ENCODE measurements at places on chromosomes 7 and 10.

- DNase-seq = no peak
These were observed 100.3 kb downstream of the DOCK4 start for GRCh38 chr7:112105584-112106530.

DNA sequence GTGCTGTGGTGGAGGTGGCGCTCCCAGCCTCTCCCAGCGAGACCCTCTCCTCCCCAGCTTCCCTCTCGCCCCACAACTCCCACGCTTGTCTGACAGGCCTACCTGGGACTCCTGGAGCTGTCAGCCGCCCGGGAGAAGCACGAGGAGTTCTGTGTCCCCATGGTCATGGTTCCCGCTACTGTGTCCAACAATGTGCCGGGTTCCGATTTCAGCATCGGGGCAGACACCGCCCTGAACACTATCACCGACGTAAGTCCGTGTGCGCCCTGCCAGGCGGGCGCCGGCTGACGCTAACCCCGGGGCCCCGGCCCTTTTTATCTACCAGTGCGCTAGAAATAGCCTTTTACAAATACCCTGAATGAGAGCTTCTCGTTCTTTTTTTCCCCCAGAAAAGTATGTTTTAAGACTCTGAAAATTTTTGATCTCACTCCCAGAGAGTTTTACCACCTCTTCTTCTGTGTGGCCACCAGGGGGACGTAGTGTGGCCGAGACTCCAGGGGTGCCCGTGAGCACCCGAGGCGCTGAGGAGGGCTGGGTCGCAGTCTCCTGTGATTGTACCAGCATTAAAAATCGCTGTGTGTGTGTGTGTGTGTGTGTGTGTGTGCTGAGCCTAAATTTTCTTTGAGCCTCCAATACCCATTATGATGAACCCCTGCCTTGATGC is 52.6 kb downstream of the PFKP start:
- DNase-seq = peak; percentile 26

GRCh38 chr7:64046041-64046389 is 781 bp downstream of the ZNF727 start:
- DNase-seq = no peak

GRCh38 chr7:142807855-142808460 is 37.2 kb downstream of the PRSS2 start:
- DNase-seq = peak; percentile 85

GRCh38 chr7:64871761-64872160 is 31.3 kb upstream of the ZNF273 start:
- DNase-seq = no peak

DNA sequence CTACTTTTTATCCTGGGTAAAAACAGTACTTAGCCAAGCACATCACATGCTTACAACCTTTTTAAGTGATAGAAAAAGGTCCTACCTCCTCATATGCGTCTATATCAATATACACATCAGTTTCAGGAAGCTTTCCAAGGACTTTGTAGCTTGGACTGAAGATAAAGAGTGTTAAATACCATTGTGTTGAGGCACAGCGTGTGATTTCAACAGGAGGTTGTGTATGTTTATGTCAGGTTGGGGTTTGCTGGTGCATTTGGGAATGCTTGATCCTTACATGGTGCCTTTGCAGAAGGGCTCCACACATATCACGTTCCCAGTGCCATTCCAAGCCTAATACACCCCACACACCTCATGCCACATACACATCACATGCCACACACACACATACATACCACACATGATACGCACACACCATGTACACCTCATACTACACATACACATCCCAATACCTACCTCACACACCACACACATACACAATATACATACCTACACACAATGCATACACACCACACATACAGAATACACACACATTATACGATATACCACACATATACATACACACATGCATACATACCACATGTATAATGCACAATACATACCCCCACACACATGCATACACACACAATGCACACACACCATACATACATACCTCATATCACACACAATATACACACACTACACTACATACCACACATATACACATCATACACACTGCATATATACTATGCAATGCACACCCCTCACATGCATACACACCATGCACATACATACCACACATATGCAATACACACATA is 33.1 kb downstream of the PSMC2 start:
- DNase-seq = no peak

DNA sequence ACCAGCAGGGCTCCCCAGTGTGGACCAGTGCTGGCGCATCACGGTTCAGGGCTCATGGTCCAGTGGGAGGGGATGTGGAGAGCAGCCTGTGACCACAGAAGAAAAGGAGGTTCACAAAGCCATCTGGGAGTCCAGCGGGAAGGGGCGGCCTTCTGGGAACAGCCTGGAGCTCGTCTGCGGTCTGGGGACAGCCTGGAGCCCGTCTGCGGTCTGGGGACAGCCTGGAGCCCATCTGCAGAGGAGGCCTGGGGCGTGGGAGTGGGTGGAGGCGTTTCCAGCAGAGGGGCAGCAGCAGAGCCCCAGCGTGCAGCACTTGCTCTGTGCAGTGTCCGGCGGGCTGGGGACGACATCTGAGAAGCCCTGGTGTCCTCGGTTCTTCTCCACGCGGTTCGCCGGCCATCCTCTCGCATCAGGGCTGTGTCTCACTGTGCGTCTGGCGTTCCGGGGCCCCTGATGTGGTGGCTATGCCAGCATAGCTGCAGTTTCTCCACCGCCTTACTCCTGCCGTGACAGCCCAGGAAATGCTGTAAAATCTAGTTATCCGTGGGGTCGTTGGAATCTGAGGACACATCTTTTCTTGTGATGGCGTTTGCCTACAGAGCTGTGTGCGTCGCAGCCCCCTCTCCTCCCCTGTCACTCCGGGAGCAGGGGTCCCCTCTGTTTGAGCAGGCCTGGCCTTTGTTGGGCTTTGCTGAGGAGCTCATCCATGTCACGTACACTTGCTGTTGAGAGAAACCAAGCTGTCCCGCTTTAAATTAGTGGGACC is 104.6 kb downstream of the INPP5A start:
- DNase-seq = no peak

GRCh38 chr10:11673346-11674280 is 62.2 kb upstream of the USP6NL start:
- DNase-seq = peak; percentile 44

DNA sequence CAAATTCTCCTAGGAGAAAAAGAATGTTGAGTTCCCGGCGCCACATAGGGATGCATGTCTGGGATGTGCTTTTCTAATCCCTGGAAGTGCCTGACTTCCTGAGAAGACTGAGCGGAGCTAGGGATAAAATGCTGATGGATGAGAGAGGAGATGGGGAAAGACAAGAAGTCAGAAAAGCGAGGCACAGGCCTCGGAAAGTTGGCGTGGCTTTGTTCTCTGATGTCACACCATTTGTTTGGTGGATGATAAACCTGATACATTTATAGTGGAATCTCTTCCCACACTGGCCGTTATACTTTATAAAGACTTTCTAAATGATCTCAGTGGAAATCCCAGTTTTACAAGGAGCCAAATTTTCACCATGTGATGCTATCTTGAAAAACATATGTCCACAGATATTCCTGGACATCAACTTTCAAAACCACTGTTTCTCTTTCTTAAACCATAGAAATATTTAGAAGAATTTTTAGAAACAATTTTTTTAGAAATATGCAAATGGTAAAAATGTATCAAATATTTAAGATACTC is 188.8 kb upstream of the SVIL start:
- no peak for DNase-seq

- no peak for DNase-seq
These were observed 79.8 kb upstream of the PDE1C start for GRCh38 chr7:32150039-32150438.

DNA sequence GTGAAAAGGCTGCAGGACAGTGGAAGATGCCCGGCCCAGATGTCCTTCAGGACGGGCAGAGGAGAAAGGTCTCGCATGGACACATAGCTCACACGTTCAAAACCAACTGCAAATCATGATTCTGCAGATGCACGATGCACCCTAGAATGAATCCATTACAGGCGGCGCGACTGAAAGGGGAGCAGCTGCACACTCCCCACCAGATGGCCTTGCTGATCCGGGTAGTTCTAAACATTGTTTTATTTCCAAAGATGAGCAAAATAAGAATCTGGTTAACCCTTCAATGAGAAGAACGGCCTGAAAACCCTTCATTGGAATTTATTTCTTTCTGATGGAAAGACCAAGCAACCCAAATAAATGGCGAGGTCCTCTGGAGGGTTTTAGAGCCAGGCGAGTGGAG is 33.8 kb downstream of the CHST15 start:
- DNase-seq = no peak

DNA sequence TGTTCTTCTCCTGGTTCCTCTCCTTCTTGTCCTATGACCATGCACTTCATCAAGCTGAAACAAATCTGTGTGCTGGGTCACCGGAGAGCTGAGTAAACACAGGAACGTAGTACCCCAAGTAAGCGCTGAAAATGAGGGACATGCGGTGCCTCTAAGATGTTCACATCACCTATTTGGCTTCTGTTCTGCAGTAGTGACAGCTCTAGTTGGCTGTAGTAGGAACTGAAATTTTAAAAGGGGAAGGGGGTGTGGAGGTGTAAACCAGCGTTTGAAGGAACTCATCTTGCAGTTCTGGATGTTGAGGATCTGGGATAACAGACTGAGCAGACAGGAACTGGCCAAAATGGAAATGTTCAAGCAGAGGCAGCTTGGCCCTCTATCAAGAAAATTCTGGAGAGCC is 85.2 kb downstream of the WNT2 start:
- DNase-seq = no peak

DNA sequence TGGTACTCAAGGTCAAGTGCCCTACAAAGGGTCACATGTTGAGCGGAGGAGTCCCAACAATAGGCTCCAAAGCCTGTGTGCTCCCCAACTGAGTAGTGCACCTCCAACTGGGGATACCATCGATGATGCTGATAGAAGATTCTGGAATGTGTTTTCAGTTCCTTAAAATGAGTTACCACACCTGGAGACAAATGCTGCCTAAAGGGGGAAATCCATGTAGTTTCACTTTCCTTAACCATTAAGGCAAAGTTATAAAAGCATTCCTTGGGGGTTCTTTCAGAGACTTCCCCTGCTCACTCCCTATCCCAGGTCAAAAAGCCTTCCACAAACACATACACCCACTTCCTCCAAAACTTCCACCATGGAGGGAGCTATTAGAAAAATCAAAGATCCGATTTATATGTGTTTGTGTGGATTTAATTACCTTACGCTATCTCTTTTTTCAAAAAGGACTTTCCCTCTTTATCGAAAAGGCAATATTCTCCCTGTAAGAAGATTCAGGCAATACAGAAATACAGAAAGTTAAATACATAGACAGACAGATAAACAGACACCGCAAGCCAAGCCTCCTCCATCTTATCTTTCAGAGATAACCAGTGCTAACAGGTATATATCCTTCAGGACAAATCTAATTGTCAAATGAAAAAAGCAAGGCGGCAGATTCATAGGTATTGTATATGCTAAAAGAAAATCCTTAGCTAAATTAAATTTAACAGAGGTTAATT is 135.9 kb upstream of the ASAH2 start:
- DNase-seq = no peak

DNA sequence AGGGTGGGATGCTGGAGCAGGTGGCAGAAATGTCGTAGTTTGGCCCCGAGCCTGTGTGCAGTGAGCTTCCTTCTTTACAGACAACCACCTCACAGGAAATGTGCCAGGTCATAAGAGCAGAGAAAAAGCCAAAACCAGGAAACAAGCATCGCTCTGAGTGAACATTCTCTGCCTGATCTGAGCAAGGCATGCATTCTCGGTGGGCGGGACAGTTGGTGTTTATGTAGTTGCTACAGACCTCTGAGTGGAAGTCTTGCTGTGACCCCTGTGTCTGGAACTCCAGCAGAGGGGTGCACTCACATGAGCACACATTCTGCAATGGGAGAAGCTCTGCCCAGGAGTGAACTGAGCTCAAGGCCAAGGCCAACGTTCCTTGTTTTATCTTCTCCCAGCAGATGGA is 230.1 kb downstream of the TCERG1L start:
- no peak for DNase-seq

DNA sequence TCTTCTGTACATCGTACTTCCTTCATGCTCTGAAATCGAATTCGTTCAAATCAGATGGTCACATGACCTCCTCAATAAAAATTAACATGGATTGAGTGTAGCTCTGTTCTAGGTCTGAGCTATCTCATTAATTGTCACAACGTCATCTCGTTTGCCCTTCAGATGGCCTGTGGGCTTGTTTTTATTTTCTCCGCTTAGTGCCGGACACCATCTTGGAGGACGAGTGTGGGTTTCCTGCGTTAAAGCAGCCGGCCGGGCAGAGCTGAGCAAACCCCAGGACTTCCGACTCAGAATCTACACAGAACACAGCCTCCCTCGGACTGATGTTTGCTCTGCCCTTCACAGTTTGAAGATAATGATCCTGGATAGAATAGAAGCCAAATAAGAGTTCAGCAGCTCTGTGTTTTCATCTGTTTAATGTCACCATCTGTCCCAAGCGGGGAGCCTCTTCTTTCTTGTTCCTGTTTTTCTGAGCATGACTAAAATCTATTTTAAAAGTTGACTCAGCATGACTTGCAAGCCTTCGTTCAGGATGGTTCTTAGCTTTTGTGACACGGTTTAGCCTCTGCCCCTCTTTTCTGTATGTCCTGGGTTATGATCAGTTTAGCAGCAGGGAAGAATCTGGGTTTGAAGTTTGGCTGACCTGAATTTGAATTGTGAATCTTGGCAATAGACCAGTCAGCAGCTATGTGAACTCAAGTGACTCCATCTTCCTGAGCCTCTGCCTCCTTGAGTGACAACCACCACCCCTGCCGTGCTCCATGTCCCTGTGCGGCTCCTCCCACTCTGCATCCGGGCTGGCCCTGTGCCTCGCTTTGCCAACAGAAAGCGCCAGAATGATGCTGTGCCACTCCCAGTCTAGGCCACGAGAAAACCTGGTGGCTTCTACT is 30.6 kb upstream of the GALNTL5 start:
- DNase-seq = peak; percentile 13

GRCh38 chr7:127794136-127794535 is 142.1 kb downstream of the SND1 start:
- DNase-seq = no peak

- DNase-seq = peak; percentile 96
These were observed at the start of gene IGF2BP3 for GRCh38 chr7:23470330-23471105. IGF2BP3 (minus strand) TSS chr7:23470491; CDS start chr7:23470110, 381 bp downstream.

DNA sequence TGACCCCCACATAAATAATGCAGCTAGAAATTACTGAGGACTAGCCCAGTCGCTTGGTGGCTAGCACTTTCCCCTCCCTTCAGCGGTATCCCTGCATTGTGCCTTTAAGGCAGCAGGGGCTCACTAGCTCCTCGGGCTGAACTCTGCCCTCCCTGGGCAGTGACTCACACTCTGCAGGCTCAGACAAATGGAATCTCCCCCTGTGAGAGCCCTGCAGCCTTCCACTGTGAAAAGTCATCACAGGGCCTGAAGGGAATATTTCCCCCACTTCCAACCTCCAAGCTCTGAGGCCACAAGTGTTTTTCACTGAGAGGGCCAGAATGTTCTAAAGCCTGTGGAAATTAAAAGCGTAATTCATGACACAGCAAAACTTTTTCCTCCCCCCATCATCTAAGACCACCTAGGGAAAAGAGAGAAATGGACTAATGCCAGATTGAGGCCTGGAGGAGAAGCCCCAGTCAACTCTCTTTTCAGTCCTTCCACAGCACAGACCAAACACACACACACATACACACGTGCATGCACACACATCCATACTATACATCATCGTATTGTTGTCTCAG is 93.6 kb upstream of the COL1A2 start:
- DNase-seq = no peak

GRCh38 chr7:143205560-143206293 is 16.1 kb upstream of the TAS2R40 start:
- DNase-seq = peak; percentile 61

Data from GM12865 (cell line).